ENCODE measurements at places on chromosomes 4 and X. TPM values are rescaled to one million over a fixed set of nuclear protein-coding genes. Genes with fewer than 3 reads are reported as not detected.

UGT2A1 gene
- not detected for total RNA-seq

PPP4R3C gene
- not detected for total RNA-seq

HELT gene
- not detected for total RNA-seq

PDLIM3 gene
- total RNA-seq = 1,325 TPM

TMPRSS11F gene
- 0.72 TPM for total RNA-seq

IL2RG gene
- total RNA-seq = 4.3 TPM

BTC gene
- 32.9 TPM for total RNA-seq

FGB gene
- not detected for total RNA-seq

HTN1 gene
- not detected for total RNA-seq

SLC34A2 gene
- total RNA-seq = 10.7 TPM

TGIF2LX gene
- total RNA-seq = not detected

RNF113A gene
- 13.2 TPM for total RNA-seq

ZNF157 gene
- total RNA-seq = 0.92 TPM

NMU gene
- 6.2 TPM for total RNA-seq

TMPRSS11B gene
- total RNA-seq = 84.9 TPM

HMX1 gene
- total RNA-seq = not detected

NALF2 gene
- total RNA-seq = 0.10 TPM

Measured in tongue (tissue), 3 donors.